Stimulated activated CD4-positive, alpha-beta T cell treated with anti-CD3 and anti-CD28 coated beads, TNF-alpha, amount 100 ng/mL, for 48 hours (primary cell): ENCODE measurements at places on chromosomes 5 and 9.

DNA sequence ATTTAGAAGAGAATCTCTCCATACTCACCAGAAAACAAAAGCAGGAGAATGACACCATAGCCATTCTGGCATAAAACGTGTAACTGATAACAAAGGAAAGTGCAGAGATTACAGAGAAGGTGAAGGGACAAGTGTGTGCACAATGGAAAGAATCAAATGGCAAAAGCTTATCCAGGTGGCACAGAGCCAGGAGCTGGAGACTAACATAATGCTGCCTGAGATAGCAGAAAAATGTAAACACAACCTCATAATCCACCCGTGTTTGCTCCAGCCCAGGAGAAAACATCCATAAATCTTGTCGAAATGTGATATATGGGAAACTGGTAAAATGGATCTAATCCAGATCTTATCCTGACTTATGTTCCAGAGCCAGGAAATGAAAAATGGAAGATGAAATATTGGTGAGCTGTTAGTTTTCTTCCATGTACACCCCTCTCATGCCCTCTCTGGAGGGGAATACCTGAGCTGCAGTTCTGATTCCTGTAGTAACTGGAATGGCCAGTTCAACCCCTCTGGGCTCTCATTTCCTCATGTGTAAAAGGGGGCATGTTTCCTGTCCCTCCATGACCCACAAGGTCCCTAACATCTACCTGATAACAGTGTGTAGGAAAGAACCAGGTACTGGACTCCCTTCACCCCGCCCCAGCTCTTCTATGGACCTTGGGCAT is 212.3 kb upstream of the DAPK1 start:
- no peak for DNase-seq

DNA sequence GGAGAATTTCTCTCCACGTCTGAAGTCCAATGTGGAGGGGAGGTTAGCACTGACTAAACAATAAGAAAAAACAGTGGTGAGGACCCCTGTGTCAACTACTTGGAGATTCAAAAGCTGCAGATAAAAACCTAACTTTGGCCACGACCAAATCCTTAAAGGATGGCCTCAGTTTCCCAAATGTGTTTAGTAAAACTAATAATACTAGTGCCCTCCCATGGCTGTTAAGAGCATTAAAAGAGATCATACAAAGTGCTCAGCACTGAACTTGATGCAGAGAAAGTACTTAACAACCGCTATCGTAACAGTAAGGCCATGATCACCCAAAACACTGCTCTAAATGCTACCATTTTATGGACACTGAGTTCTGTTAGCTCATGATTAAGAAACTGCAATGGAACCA is 288.4 kb downstream of the EBF1 start:
- no peak for DNase-seq

- DNase-seq: no peak
Measured at GRCh38 chr9:110126986-110127864, 80.7 kb downstream of the C9orf152 start.

DNA sequence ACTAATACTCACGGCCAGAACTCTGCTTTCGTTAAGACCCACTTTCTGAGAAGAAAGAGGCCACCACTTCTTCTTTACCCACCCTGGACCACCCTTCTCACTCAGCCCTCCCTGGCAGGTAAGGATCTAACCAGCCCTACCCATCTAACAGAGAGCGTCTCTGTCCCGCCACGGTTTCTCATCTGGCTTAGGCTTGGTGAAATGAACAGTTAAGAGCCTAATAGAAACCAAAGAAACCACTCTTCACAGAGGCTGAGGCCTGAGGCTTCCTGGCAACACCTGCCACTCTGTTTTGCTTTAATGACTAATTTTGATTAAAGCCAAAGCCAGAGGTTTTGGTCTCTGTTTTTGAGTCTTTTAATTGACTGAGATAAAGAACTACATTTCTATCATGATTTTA is 354.1 kb upstream of the SLC30A5 start:
- DNase-seq: no peak

DNA sequence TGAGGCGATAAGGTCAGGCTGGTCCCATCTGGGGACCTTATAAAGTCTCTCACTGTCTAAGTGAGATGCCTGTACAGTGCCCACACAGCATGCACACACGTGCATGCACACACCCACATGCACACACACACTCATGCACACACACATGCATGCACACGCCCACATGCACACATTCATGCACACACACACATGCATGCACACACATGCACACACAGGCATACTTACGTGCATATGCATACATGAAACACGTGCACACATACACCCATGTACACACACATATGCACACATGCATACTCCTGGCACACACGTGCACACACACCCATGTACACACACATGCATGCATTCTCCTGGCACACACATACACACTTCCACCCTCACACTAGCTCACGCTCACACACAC is 12.2 kb downstream of the COL23A1 start:
- no peak for DNase-seq

DNA sequence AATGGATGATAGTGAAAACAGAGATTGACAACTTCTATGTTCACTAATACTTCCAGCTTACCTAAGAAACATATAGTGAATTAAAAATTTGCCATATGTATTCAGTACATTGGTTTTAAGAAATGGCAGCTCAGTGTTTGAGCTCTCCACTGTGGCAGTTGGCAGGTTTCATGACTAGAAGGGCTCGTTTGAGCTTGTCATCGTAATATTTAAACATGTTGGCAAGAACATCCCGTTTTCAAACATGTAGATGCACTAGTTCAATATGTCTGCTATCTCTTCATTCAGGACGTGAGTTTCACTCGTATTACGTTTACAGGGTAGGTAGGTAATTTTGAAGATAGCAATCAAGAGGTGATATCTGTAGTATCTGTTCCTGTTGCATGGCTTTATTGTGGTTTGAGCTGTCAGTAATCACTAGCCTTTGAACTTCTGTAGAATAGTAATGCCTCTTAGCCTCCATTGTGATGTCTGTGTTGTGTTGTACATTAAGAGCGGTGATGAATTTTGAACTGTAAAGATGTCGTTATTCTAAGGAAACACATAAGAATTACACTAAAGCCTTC is 74.8 kb downstream of the NLN start:
- no peak for DNase-seq

DNA sequence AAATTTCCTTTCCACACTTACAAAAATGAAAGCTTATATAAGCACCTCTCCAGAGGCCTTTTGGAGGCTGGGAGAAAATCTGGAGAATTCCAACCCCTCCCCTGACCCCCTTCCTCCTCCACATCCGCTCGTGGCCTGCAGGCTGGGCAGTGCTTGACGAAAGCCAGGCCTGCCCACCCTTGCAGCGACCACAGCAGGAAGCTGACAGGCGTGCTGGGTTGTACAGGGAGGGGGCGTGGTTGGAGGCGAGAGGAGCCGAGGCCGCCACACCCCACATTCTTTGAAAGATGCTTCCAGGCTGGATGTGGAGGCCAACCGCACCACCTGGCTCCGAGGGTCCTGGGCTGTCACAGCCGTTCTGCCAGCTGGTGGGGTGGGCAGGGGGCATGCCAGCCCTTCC is 47.8 kb upstream of the IER5L start:
- no peak for DNase-seq

DNA sequence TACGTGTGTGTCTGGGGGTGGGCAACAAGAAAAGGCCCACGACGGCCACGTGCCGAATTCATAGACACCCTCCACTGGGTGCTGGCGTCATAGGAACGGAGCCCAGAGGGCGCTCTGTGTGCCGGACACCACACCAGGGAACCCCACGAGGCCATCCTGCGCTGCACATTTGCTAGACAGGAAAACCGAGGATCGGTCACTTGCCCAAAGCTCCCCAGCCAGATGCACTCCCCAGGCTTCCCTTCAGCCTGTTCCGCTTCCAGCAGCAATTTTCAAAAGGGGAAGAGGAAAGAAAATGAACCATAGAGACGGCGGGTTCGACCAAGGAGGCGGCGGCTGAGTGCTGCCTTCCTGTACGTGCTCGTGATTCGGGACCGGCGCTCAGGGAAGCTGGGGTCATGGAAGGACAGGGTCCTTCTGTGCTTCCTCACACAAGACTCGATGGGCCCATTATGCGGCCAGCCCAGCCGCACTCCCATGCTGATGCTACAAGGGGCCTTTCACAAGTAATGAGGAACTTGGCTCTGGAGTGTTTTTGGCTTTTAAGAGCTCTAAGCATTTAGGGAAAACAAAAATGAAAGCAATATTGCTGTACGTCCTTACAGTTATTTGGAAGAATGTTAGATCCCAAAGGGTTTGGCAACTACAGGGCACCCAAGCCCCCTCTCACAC is 124.6 kb upstream of the SARDH start:
- no peak for DNase-seq

DNA sequence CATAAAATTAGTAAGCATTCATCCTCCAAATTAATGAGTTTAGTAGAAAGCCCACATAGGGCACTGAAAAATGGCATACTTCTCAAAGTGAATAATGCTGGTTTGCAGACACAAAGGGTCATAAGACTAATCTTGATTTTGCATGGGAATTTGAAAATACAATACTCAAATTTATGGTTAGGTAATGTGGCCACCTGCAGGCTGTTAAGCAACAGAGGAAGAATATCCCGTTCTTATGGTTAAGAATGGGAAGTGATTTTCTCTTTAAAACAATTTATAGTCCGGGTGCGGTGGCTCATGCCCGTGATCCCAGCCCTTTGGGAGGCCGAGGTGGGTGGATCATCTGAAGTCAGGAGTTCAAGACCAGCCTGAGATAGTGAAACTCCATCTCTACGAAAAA is 9.4 kb upstream of the PLCXD3 start:
- no peak for DNase-seq

DNA sequence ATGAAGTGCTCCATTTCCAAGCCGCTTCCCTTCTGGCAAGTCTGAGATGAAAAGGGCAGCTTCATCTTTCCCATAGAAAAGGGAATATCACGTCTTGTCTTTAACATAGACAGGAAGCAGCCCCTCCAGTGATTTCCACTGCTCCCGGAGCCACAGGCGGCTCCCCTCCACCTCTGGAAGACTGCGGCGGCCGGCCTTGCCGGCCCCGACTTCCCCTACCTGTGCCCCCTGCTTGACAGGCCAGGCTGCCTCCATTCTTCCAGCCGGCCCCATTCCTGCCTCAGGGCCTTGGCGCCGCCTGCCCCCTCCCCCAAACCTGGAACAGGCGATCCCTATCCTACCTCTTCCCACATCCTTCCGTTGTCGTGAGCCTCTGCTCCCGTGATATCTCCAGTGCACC is 141.8 kb downstream of the ZNF354C start:
- no peak for DNase-seq

GRCh38 chr5:114789773-114790402 is 379.8 kb downstream of the TRIM36 start:
- no peak for DNase-seq

GRCh38 chr5:28404363-28405071 is 1366.1 kb upstream of the CDH9 start:
- no peak for DNase-seq

- peak; percentile 8 for DNase-seq
Measured at GRCh38 chr9:110427497-110428104, 89.9 kb upstream of the TXNDC8 start.

DNA sequence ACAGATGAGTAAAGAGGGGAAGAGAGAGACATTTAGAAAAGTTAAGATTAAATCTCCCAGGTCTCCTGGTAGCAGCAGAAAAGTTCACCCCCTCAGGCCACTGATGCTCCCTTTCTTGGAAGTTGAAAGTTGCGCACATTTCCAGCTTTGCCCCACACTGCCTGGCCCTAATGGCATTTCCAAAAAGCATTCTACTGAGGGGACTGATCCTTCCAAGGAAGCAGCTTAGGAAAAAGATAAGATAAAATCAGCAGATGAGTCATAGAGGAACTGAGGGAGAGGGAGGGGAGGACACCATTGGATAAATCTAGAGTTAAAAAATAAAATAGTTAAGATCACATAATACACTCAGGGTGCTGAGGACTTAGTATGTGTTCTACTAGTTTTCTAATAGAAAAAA is 67.6 kb upstream of the SLC12A2 start:
- no peak for DNase-seq

GRCh38 chr5:150511578-150512367 is 3.8 kb downstream of the NDST1 start:
- no peak for DNase-seq

- DNase-seq: no peak
Measured at GRCh38 chr9:36935332-36935731, 98.7 kb downstream of the PAX5 start.

DNA sequence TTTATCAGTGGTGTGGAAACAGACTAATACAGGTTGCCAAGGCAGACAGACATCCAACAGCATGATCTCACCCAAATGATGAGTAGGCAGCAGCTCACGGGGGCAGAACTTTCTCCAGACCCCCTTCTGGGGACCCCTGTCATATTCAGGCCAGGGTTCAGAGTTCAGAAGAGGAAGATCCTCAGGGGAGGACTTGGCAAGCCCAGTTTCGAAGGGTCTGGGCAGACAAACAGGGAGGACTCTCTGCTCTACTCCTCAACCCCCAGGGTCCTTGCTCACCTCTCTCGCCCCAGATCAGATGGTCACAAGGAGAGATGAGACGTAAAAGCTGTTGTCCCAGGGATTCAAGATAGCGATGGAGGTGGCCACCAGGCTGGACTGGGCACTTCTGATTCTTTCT is 215.1 kb upstream of the MVB12B start:
- DNase-seq: no peak

GRCh38 chr9:108857572-108857971 is 1.8 kb upstream of the ACTL7B start:
- no peak for DNase-seq

- no peak for DNase-seq
Measured at GRCh38 chr9:69801989-69802388, 18.6 kb upstream of the CFAP95 start.

GRCh38 chr9:133514460-133515239 is 10.1 kb downstream of the MYMK start:
- DNase-seq: no peak

- no peak for DNase-seq
Measured at GRCh38 chr9:100219347-100219746, 120.3 kb downstream of the INVS start.

GRCh38 chr5:174453690-174454089 is 270.7 kb upstream of the MSX2 start:
- no peak for DNase-seq

GRCh38 chr5:57753446-57753845 is 270.8 kb upstream of the ACTBL2 start:
- no peak for DNase-seq

GRCh38 chr9:127777368-127777980 is 992 bp downstream of the SH2D3C start:
- DNase-seq: no peak

DNA sequence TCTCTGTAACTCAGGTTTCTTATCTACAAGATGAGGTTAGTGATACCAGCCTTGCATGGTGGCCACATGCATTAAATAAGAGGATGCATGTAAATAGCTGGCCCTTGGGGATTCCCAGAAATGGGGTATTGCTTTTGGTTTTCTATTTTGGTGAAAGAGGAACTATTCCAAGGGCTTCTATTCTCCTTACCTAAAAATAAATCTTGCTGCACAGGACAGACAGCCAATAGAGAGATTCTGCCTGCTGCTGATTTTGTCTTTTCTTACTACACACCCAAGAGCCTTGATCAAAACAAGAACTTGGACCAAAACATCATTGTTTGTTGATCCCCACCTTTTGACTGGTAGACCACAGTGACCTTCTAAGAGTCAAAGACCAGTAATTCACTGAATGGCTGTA is 161.8 kb downstream of the PJA2 start:
- DNase-seq: no peak

- DNase-seq: no peak
Measured at GRCh38 chr5:130693509-130693908, 471.5 kb downstream of the HINT1 start.

GRCh38 chr5:171893290-171893886 is 107.8 kb downstream of the SMIM23 start:
- no peak for DNase-seq
